Motor neuron (in vitro differentiated cells): ENCODE measurements at places on chromosomes 3 and 15. TPM values are rescaled to one million over a fixed set of nuclear protein-coding genes. Genes with fewer than 3 reads are reported as not detected.

GMPPB gene
- total RNA-seq: 16.6 and 18.1 TPM in 2 replicates

TM2D3 gene
- total RNA-seq: 65.0 and 71.9 TPM in 2 replicates

GOLGA6D gene
- total RNA-seq: 0.38 and 0.78 TPM in 2 replicates

GRK7 gene
- 0.10 and 0.19 TPM in 2 replicates for total RNA-seq

DNA sequence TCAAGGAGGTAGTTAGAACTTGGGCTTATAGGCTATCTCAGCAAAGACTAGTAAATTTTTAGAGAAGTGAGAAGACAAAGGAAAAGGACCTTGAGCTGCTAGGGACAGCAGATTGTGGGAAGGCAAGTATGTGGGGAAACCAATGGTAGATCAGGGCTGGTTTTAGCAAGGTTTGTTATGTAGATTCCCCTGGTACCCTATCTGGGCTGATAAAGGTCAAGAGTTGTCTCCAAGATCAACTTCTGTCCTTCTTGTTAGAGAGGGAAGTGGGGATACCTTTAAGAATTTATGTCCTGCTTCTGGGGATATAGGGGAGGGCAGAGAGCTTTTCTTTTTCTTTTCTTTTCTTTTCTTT lies 28.9 kb downstream of the KAT2B start:
- ATAC-seq: no peak

DNA sequence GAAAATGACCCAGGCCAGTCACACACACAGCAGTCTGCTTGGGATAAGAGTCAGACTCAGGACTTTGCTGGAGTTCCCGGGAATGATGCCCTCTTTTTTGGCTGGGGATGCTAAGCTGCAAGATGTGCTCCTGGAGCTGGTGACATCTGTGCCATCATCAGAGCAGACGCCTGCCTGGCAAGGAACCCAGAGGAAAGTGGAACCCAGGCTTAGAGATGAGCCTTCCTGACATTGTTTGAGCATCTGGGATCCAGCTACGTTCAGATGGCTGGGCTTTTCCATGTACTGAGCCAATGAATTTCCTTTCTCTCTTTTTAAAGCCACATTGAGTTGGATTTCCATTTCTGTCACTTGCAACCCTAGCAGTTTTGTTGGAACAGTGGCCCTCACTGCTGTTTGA lies 53.3 kb downstream of the EBLN2 start:
- no peak for ATAC-seq

DNA sequence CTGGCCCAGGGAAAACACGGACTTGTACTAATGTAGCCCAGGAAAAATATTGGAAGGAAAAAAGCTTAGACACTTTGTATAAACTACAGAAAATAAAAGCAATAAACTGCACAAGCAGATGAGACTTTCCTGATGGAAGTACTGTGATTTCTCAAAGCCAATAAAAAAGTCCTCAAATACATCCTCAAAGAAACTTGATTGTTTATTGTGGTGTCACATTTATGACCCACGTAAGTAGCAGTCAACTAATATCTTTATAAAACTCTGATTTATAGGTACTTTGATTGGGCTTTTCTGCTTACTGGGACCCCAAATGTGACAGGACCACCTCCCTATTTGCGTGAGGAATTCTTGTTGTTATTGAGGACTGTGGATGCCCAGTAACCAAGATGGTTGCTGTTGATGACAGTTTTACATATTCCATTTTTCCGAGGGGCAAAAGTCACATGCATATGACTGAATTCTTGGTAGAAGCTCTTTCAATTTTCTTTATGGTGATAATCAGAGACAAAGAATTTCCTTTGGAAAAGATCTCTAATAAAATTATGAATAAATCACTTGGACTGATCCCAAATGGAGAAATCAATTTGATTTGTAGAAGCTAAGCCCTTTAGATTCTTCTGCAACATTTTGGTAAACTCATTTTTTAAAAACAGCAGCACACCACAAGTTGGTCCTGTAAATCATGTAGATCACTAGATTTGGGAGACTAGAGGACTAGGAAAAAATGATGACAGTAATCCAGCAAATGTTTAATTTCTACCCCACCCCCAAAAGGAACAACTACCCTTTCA lies 159.0 kb upstream of the TSC22D2 start:
- no peak for ATAC-seq

- peak; percentile 99 for ATAC-seq
Observed at GRCh38 chr3:75342425-75342824, 321.7 kb upstream of the FRG2C start.

DNA sequence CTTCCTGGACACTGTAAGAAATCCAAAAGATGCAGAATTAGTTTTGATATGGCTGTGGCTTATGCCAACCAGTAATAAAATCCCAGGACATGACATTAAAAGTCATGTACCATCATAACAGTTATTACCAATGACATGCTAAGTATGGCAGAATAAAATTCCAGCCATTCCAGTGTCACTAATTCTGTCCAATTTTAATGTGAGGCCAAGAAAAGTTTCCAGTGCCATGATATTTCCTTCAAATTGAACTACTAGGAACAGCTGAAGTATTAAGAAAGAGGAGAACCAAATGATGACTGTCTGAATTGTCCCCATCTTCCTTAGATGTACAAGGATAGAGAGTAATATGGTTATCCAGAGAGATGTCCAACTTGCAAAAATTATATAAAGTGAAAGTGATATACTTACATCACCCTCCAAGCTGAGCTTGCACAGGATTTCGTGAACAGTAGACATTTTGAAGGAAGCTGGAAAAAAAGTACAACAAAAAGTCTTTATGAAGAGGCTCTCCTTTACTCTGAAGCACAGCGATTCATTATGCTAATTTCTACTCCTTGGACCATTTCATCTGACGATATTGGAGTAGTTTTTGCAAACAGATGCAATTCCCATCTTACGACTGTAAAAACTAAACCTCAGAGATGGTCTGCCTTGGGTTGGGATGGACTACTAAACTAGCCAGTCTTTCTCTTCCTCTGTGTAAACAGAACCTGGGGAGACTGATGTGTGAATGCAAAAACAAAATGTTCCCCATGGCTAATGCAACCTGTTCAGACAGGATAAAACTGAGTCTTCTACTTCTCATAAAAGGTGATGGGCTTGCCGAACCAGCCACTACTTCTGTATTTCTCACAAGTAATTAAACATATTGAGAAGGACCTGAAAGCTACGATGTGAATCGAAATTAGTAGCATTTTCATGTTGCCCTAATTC lies 11.9 kb downstream of the ANXA2 start:
- ATAC-seq: peak; percentile 44

DNA sequence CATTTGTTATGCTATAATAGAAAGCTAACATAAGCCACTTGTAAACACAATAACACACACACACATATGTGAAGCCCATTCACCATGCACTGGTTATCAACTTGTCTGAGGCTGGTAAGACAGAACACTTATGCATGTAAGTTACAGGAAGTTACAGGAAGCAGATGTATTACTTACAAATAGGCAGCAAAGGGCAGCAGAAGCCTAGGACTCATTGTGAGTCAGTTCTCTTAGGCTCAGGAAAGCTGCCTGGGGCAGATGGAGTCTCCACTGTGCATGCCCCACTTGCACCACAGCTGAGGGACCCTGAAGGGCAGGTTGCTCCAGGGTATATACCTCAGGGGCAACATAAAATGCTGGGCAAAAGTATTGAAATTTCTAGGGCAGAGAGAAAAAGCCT lies 748.8 kb upstream of the CCDC54 start:
- peak; percentile 77 for ATAC-seq

DNA sequence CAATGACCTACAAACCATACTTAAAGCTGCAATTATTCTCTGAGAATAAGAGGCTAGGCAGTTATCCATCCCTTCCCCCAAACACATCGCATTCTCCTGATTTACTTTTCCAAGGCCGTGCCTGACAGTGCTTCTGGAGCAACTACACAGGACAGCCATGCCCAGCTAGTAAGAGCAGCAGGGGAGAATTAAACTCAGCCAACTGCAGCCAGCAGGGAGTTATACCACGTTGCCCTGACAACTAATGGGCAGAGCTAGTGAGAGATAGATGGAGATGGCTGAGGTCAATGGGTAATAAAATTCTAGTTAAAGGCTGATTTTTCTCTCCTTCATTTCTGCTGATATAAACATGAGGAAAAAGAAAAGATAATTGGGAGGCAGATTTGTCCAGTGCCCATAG lies 193.8 kb upstream of the PPP2R3A start:
- ATAC-seq: peak; percentile 100

- no peak for ATAC-seq
Observed at GRCh38 chr3:196651819-196652218, 12.3 kb downstream of the NRROS start.
